ENCODE measurements at places on chromosomes 7 and 10.

- DNase-seq: no peak
Measured at GRCh38 chr7:30633223-30633622, 38.5 kb downstream of the GARS1 start.

DNA sequence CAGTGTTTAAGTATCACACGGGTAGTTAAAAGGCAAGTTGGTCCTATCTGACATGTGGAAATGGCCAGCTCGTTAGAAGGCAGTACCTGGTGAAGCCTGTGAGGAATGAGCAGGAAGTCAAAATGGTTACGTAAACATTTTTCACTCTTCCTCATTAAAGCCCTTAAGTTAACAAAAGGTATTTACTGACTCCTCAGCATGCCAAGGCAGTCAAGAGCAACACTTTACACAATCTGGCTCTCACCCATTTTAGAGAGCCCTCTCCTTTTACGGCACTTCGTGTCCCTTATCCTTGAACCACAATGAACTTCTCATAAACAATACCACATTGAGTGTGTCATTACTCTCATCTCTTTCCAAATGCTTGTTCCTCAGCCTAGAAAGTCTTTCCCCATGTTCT lies 11.0 kb upstream of the RSBN1L start:
- DNase-seq: peak; percentile 9

DNA sequence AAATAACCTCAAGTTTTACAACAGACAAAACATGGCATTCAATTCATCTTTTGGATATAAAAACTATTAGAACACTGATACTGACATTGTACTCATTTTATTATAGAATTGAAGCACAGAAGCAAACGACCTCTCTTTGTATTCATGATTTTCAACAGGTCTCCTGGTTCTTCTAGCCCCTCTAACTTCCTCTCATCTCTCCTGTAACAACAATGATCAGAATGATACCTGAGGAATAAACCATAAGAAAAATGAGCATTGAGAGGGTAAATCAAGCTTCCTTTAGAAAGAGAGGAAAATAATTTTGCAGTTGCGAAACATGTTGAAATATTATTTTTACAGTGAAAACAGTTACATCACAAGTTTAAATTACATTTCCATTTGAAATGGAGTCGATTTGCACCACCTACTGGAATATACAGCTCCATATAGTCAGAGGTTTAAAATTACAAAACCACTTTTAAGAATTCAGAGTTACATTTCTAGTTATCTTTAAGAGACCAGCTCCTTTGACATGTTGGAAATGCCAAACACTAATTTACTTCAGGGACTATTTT lies 17.5 kb upstream of the TEX36 start:
- DNase-seq: no peak

DNA sequence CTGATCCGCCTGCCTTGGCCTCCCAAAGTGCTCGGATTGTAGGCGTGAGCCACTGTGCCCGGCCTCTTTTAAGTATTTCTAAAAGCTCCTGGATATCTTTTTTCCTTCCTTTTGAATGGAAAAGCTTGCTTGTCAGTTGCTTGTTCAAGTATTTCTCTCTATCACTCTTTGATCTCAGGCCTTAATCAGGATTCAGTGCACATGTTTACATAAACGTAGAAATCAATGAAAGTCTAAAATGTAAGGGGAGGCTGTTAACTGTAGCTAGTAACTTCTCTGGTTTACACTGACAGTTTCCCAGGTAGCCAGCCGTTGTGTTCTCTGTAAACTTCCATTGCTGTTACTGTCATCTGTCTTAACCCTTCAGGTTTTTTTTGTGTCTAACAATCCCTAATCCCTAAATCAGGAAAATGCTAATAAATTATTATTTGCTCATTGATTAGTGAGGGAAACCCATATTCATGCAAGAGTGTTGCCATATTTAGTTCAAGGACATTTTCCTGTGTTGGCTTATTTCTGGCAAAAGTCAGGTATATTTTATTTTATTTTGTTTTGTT lies 1.5 kb upstream of the PRPF18 start:
- DNase-seq: no peak

- no peak for DNase-seq
Measured at GRCh38 chr10:95277201-95277570, 13.6 kb downstream of the PDLIM1 start.

DNA sequence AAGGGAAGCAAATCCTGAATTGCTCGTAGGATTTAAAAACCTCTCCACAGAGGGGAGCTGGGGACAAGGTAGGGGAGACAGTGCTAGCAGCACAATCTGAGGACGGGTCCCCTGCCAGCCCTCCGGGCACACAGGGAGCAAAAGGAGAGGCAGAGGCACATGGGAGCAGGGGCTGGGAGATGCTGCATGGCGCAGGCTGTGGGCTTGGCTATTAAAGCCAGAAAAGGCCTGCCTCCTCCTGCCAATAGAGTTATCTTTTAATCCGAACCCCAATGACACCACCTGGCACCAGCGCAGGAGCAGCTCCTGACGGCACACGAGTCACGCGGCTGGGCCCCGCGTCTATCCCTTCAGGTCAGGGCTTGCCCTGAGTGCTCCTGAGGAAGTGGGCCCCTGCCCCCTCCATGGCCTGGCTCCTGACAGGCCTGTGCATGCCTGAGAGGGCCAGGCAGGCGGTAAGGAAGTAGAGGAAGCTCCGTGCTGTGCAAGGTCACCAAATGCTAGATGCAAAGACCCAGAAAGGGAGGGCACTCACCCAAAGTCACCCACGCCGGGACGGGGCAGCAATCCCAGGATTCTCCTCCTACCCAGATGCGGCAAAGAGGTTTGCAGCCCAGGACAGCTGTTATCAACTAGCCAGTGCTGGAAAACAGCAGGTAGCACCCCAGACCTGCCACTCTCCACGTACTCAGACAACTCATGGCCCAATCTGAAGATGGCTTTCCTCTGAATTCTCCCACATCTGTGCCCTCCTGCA lies 28.1 kb downstream of the DLG5 start:
- DNase-seq: peak; percentile 39

DNA sequence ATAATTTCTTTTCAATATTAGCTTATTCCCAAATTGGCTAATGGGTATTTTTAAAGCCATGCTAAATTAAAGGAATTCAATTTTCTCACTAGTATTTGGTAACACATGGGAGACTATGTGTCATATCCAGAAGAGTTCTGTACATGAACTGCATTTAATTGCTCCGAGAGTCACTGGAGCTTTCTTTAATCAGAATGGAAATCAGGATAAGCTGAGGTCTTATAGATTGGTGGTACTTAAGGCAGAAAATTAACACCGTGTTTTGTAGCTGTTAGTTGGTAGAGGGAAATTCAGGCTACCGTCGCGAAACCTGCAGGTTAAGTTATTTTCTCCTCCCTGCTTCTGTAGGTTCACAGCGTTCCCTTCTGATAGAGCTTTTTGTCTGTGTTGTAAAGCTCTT lies at the start of gene WEE2:
Gene WEE2 (plus strand): TSS at position 3 of the 400 bp plus-strand sequence. CDS start 406 bp downstream, outside the sequence.
- no peak for DNase-seq

All from NCI-H1436 (cell line).